Endothelial cell of umbilical vein (primary cell): ENCODE measurements at places on chromosomes 5 and 9. TPM values are rescaled to one million over a fixed set of nuclear protein-coding genes. Genes with fewer than 3 reads are reported as not detected.

DNA sequence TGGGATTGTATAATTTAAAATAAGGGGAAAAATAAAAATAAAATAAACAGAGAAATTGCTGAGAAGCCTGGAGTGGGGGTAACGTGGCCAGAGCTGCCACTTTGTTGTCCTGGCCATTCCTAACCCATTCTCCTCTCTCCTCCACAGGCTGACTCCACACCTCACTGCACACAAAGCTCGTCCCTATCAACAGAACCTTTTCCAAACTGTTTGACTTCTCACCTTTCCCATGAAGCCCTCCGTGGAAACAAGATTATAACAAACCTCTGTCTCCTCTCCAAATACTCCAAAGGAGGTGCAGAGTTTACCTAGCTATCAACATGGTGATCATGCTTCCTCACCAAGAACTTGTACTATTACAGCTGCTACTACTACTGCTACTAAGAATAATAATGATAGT lies 151.1 kb downstream of the GLIS3 start:
- DNase-seq, result no peak

- DNase-seq, result peak; percentile 94
Measured at GRCh38 chr9:97510797-97511654, 9.6 kb downstream of the TMOD1 start.

DNA sequence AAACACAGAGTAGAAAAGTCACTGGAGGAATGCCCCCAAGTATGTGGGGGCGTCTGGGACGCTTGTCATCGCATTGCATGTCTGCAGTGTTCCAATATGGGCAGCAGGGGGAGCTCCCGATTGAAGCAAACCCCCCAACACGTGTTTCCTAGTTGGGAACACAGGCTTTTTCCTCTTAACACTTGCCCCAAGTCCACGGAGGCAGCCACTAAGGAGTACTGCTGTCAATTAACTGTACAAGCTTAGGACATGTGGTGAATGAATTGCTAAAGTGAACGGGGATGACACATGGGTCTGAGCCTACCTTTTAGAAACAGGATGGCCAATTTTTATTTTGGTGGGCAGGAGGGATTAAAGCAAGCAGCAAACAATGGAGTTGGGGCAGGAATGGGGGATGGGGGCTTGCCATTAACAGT lies 2.2 kb downstream of the GABRB2 start:
- DNase-seq, result peak; percentile 12

Gene CDH12
- not detected in 2 replicates for total RNA-seq

DNA sequence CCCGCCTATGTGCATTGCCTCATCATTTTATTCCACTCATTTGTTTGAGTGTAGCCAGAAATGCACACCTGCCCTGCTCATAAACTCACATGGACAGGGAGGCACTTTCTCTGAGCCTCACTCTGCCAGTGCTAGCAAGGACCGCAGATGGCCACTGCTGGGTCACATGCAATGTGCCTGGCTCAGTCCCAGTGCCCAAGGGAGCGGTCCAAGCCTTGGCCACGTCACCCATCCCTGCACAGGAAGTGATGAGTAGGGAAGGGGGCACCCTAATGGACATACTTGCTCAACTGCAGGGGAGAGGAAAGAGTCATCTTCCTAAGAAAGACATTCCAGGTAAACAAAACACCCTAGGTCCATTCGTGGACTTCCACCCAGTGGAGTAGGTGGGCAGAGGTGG lies 630.9 kb downstream of the IRX1 start:
- DNase-seq, result no peak

DNA sequence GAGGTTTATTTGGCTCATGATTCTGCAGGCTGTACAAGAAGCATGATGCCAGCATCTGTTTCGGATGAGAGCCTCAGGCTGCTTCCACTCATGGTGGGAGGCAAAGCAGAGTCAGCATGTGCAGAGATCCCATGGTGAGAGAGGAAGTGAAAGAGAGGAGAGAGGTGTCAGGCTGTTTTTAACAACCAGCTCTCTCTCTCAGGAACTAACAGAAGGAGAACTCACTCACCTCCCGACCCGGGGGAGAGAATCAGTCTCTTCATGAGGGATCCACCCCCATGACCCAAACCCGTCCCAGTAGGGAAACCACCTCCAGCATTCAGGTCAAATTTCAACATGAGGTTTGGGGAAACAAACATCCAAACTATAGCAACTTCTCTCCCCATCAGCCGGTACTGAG lies 187.7 kb downstream of the ENC1 start:
- DNase-seq, result no peak

DNA sequence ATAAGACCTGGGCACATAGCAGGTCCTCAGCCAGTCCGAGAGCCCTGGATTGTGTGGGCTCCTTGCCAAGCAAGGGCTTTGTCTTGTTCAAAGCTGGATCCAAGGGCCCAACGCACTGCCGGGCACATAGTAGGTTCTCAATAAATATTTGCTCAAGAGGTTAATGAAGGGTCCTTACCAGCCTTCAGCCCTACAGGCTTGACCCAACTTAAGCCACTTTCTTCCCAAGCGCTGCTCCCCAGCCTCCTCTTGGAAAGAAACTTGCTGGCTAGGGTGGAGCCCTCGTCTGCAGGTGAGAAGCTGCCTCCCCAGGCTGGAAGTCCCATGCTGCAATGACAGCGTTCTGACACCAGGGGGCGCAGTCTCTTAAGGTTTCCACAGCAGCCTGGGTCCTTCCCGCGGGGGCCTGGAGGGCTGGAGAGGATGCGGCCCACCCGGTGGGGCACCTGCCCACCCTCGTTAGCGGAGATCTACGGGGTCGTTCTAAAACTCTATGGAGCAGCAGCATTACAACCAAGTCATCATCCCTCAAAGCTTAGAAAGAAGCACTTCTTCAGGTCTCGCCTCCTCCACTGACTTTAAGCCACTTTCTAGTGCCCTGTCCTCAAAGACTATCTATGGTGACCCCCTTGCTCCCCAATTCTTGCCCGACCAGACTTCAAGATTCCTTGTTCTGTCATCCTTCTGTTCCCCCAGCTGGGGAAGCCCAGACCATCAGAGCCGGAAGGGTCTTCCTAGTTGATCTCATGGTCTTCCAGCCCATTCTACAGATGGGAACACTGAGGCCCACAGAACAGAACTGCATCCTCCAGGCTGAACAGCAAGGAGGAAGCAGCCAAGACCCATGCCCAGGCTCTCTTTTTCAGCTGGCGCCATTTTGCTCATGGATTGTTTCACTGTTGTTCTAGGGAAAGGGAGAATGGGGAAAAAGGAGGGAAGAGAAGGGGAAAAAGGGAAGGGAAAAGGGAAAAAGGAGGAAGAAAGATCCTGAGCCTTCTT lies 115.4 kb downstream of the LHX2 start:
- peak; percentile 67 for DNase-seq

Gene LECT2
- total RNA-seq, result not detected in 2 replicates

Gene TTC16
- not detected in 2 replicates for total RNA-seq
